ENCODE measurements at places on chromosomes 2 and 18.

DNA sequence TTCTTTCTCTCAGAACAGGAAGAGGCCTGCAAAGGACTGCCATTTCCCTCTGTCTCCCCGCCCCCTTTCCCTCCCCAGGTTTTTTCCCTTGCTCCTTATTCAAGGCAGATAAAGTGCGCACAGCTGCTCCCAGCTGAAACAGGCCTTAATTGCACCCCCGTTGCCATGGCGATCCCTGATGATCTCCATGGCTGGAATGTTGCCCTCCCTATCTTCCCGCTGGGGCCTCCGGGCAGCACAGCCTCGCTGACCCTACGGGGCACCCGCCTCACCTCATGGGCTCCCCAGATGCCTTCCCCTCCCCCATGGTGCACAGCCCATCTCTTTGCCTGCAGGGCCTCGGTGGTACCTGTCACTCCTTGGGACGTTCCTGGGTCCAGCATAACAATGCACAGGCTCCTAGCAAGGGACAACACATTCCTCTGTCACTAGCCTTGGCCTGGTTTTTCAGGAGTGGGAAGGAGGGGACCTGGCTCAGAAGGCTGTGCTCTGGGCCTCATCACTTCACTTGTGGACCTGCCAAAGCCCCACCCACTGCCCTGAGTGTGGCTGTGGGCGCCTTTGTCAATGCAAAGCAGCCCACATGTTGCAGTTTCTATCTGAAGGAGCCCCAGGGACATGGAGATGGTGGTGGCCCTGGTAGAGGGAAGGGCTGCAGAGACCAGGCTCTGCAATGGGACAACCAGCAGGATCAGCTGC lies 115.0 kb downstream of the CELF4 start:
- peak; percentile 73 for DNase-seq

GRCh38 chr2:162091325-162092007 lies 17.5 kb upstream of the DPP4 start:
- DNase-seq = no peak

- DNase-seq = no peak
Measured at GRCh38 chr18:8036551-8036950, 469.4 kb downstream of the PTPRM start.

GRCh38 chr18:71743634-71744033 lies 800.5 kb downstream of the CBLN2 start:
- DNase-seq = no peak

GRCh38 chr18:61546590-61546989 lies 213.4 kb downstream of the CDH20 start:
- no peak for DNase-seq

- peak; percentile 69 for DNase-seq
Measured at GRCh38 chr18:35143622-35144596, 96.9 kb upstream of the ZNF397 start.

- no peak for DNase-seq
Measured at GRCh38 chr2:222535477-222535876, 111.1 kb downstream of the SGPP2 start.

GRCh38 chr18:45653090-45653489 lies 37.8 kb downstream of the SLC14A2 start:
- DNase-seq = no peak

DNA sequence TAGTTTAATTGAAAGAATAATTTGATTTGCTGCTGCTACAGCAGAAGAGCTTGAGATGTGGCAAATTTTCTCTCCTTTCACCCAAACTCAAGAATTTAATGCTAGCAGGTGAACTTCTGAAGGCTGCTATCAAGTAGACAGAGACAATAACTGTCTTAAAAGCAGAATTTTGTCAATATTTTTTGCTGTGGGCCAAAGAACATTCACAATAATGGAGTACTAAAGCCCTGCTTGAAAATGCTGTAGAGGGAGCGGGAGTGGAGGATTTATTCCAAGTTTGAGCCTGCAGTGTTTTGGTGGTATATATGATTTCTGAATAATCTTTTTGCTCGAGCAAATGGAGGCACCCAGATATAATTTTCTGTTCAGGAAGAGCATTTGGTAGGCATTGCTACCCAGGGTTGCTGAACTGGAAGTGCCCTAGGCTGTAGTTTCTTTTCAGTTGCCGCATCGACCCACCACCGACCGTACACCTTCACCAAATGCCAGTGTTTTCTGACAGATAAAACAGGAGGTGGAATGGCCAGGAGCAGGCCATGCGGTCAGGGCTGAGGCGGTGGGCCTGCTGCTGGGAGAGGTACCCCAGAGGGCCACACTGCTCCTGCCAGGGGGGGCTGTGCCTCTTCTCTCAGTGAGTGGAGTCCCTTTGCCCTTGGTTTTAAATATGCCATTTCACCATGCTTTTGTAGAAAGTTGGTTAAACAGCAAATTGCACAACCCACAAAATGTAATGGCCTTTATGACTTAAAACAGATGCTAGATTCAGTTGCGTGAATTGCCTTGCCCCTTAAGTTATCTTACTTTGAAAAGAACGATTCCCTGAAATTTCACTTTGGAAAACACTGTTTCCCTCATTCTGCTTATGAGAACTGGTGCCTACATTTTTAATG lies 36.4 kb downstream of the TSHZ1 start:
- DNase-seq = no peak

DNA sequence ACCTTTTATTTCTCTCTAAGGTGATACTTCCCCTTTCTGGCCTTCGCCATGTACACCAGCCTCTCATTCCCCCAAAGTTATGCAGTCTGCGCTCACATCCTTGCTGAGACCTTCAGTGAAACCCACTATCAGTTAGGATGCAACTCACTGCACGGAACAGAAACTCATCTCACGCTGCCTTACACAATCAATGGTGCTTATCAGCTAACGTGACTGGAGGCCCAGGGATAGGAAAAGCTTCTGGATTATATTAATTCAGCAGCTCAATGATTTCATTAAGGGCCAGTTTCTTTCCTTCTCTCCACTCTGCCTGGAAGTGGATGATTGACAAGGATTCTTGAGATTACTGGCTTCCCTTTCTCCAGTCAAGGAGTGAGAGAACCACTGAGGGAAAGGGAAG lies 44.8 kb downstream of the CDH2 start:
- no peak for DNase-seq

GRCh38 chr2:173511942-173512341 lies 157.3 kb downstream of the CDCA7 start:
- DNase-seq = no peak

GRCh38 chr2:46570396-46570795 lies 91.0 kb downstream of the TMEM247 start:
- DNase-seq = no peak

- DNase-seq = no peak
Measured at GRCh38 chr2:208978946-208979345, 444.9 kb upstream of the MAP2 start.

DNA sequence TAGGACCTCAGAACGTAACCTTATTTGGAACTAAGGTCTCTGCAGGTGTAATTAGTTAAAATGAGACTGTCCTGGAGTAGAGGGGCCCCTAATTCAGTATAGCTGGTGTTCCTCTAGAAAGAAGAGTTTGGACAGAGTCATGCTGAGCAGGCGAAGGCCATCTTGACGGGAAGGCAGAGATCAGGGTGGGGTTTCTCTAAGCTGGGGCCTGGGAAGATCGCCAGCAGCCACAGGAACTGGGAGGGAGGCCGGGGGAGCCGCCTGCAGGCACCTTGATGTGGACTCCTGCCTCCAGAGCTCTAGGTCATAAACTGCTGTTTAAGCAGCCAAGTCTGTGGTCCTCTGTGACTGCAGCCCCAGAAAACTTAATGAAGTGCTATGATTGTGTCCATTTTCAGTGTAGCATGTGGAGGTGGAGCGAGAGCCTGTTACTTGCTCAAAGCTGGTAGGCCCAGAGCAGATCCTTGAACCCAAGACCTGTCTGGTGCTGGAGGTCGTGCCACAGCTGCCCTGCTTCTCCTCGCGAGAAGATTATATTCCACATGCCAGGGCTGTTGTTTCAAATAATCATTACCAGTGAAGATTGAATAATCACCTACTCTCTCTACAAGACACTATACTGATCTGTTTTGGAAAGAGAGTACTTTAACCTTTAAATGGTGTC lies 105.7 kb downstream of the TPO start:
- no peak for DNase-seq

GRCh38 chr2:69686813-69687212 lies 43.3 kb upstream of the AAK1 start:
- DNase-seq = no peak

- DNase-seq = no peak
Measured at GRCh38 chr2:160132761-160133160, 67.3 kb downstream of the ITGB6 start.

GRCh38 chr2:174499371-174499770 lies 12.5 kb upstream of the GPR155 start:
- no peak for DNase-seq

Data from brain (organoid and tissue), 16 donors.